Lower lobe of right lung (tissue), 2 donors: ENCODE measurements at places on chromosomes 2 and 18. TPM values are rescaled to one million over a fixed set of nuclear protein-coding genes. Genes with fewer than 3 reads are reported as not detected.

- DNase-seq, result no peak
Measured at GRCh38 chr2:191638079-191638801, 39.7 kb upstream of the NABP1 start.

DNA sequence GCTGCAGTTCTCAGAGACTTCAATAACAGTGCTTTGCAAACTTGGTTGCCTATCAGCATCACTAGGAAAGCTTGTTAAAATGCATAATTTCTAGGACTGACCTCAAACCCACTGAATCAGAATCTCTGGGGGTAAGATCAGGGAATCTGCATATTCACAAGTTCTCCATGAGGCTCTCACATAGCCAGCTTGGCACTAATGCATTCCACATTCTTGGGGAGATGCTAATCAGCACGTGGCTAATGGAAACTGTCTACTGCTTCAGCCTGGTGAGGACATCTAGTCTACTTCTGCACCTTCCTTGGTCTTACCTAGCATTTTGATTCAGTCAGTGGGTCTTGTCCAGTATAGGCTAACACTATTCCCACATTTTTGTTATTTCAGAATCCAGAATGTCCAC is 56.3 kb downstream of the RBKS start:
- no peak for DNase-seq

- no peak for DNase-seq
Measured at GRCh38 chr2:191253476-191253875, 8.3 kb downstream of the MYO1B start.

DNA sequence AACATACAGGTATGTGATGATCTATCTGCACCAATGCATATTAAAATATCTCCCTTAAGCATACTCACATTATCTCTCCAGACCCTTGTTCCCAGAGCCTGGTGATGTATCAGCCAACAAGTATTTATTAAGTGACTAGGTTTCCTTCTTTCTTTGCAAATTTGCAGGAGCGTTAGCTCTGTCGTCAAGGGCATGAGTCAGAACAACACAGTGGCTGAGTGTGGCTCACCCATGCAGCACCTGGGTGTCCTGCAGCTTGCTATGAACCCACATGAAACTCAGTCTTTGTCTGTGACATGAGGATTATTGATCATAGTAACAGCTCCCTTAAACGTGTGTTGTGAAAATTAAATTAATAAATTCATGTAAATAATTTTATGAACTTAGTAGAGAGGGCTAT is 96.6 kb downstream of the PIEZO2 start:
- no peak for DNase-seq

DNA sequence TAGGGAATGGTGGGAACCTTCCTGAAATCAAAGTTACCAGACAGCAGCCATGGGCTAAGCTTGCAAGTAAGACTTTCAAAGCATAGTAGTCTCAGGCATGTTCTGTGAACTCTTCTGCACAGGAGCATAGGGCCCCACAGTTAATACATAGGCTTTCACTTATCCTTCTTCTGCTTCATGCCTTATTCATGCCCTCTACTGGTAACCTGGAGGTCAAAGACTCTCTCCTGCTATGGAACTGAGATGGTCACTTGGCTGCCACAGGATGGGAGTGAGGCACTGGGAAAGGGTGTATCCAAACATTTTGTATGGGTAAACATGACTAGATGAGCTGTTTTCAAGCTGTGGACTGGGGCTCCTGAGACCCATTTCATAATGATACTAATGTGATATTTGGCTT is 49.1 kb upstream of the ZNF638 start:
- DNase-seq, result no peak

- no peak for DNase-seq
Measured at GRCh38 chr2:113164930-113165585, 8.7 kb upstream of the PSD4 start.

DNA sequence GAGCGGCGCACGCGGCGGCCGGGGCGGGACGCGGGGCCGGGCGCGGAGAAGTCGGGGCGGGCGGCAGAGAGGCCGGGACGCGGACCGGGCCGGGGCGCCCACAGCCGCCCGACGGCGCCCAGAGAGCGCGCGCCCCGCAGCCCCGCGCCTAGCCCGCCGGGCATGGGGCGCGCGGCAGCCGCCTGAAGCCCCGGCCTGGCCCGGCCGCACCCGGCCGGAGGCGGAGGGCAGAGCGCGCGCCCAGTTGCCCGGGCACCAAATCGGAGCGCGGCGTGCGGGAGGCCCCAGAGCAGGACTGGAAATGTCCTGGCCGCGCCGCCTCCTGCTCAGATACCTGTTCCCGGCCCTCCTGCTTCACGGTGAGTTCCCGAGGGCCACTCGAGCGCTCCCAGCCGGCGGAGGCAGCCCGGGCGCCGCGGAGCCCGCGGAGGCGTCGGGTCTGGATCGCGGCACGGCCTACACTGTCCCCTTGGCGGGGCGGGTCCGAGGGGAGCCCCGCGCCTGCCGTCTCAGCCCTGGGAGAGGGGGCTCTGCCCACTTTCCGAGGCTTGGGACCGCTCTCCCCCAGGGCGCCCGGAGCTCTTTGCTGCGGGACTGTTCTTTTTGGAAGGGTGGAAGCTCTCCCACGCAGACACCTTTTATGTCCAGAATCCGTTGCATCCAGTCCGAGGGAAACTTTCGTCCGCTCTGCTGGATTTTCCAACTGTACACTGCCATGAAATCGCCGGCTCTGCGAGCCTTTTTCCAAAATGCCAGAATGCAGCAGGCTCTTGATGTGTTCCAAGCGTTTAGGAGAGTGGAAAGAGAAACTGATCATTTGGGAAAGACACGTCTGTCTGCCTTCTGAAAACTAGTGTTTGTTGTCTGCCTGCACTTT is 484 bp downstream of the APCDD1 start:
- peak; percentile 70 for DNase-seq

- DNase-seq, result no peak
Measured at GRCh38 chr18:12408247-12408869, 629 bp downstream of the PRELID3A start.

- DNase-seq, result no peak
Measured at GRCh38 chr18:11387880-11388279, 221.5 kb upstream of the SLC35G4 start.

- no peak for DNase-seq
Measured at GRCh38 chr2:146917431-146918042, 927.3 kb upstream of the ACVR2A start.

- peak; percentile 79 for DNase-seq
Measured at GRCh38 chr2:207143215-207144172, 22.3 kb downstream of the KLF7 start.

GRCh38 chr2:237405605-237406004 is 8.4 kb downstream of the COL6A3 start:
- DNase-seq, result no peak

DNA sequence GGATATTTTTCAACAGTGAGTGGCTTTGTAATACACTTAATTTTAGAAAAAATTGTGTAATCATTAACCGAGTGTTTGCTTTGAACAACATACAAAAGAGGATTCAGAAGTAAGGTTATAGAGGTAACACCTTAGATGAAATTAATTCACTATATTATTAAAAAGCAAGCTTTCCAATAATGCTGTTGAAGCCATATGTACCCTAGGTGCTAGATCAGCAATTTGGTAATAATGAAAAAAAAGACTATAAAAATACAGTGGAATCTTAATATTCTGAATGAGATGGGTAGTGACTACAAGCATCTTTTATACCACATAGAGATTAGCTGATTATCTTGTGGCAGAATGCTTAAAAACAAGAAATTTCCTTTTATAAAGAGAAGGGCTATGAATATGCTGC is 115.1 kb upstream of the FAM136A start:
- no peak for DNase-seq

ZFP36L2 gene
- 136 TPM for total RNA-seq

TXNDC2 gene
- total RNA-seq, result 0.12 TPM

XIRP2 gene
- total RNA-seq, result 0.18 TPM

LBX2 gene
- 1.5 TPM for total RNA-seq

CRACDL gene
- 17.8 TPM for total RNA-seq

KANSL3 gene
- total RNA-seq, result 45.0 TPM

LNPK gene
- total RNA-seq, result 32.3 TPM
